ENCODE measurements at places on chromosomes 4 and X.

DNA sequence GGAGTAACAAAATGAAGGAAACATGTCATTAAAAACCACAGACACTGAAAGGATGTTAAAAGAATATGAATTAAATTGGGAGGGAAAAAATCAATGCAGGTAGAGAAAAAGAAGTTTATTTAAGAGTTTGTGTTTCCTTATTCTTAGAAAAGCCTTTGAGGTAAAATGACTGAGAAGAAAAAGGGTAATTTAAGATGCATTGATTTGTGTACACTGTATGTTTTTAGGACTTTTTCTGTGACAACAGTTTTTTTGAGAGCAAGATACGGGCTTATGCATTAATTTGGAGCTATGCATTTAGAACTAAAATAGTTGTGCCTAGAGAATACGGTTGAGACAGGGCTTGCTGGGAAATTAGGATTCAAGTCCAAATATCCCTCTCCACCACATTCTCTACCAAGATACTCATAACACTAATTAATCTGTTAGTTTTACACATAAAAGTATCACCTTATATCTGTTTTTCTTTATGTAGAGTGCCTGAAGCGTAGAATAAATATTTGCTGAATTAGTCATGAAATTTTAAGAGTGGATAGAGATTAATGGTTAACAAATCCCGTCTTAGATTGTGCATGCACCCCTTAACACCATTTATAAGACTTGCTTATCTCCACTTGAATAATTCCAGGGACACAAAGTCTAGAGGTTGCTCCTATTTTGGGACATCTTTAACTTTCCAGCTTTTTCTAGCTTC lies 232.5 kb downstream of the PCDH7 start:
- no peak for DNase-seq

- no peak for DNase-seq
These were observed 23.0 kb downstream of the HMX1 start for GRCh38 chr4:8848507-8849265.

DNA sequence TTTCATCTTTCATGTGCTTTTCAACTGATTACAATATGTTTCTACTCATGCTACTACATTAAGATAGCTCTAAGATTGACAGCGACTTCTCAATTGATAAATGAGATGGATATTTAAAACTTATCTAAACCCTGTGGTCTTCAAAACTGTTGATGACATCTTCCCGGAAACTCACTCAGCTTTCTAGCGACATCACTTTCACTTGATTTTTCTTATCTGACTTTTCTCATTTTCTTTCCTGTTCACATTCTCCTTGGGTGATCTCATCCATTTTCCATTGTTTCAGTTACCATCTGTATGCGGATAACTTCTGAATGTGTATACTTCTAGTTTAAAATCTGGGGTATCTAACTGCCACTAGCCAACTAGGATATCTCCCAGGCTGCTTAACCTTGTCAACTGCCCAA lies 3.1 kb downstream of the POLR2B start:
- no peak for DNase-seq

- DNase-seq = no peak
These were observed 82.2 kb downstream of the FNIP2 start for GRCh38 chr4:158850800-158851644.

- DNase-seq = no peak
These were observed 6.6 kb downstream of the CCDC110 start for GRCh38 chr4:185464887-185465286.

DNA sequence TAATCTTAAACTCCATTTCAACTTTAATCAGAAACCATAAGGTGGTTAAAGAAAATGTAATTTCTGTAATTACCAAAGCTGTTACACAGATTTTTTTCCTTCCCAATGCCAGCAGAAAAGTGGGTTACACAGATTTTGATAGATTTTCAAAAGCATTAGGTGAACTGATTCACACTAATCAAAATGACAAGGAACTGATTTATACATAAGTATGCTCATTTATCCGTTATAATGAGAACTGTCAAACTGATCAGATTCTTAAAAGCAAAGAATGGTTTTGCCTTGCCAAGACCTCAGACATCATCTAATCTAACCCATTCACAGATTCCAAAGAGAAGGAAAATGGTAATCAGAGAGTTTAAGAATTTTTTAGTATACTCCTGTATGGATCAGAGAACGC lies 5.2 kb downstream of the UGDH start:
- no peak for DNase-seq

DNA sequence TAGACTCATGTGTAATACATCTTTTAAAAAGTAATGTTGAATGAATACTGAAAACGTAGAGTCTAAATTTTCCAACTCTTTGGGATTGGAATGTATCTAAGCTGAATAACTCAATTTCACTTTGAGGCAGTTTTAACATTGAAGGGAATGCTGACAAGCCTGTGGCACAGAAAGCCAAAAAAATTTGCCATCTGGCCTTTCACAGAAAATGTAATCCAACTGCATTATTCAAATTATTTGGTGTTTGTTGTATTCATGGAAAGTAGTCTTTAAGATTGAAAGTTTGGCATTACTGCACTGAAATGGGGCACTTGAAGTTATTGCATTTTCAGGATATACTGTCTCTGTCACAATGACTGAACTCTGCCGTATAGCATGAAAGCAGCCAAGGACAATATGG lies 186.9 kb downstream of the FRMPD4 start:
- no peak for DNase-seq

GRCh38 chrX:119654112-119654531 lies 38.8 kb downstream of the SEPTIN6 start:
- no peak for DNase-seq
